Uterus (tissue), 4 donors: ENCODE measurements at places on chromosomes 6 and 20. TPM values are rescaled to one million over a fixed set of nuclear protein-coding genes. Genes with fewer than 3 reads are reported as not detected.

FOXC1 gene
- total RNA-seq: 7.1 TPM

PSORS1C2 gene
- not detected for total RNA-seq

GNRH2 gene
- total RNA-seq: not detected

PDE7B gene
- 28.6 TPM for total RNA-seq

FAM8A1 gene
- total RNA-seq: 69.3 TPM

GRCh38 chr6:45633272-45633908 lies 255.7 kb upstream of the SUPT3H start:
- no peak for DNase-seq

DNA sequence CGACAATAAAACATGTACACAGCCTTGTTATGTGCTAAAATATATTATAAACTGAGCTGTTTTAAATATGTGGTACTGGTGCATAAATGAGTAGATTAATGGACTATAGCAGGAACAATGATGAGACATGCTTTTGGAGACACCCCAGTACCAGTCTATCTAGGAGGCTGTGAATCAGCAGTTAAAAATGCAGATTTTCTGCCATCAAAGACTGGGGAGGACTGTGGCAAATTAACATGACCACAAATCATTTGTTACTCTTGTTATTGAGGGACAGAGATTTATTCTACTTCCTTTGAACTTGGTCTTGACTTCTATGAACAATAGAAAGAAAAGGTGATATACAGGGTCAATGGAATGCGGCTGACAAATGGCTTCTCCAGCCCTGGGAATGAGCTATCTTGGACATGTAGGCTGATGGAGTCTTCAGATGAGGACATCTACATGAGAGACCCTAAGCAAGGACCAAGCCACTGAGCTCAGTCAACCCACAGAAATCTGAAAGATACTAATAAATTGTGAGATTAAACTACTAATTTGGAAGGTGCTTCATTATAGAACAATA lies 551.7 kb upstream of the GJE1 start:
- no peak for DNase-seq

GRCh38 chr6:52647199-52647598 lies 23.7 kb upstream of the TMEM14A start:
- no peak for DNase-seq

- no peak for DNase-seq
Observed at GRCh38 chr6:89951574-89952104, 57.4 kb downstream of the GJA10 start.
